Activated CD8-positive, alpha-beta T cell treated with anti-CD3 and anti-CD28 coated beads for 36 hours (primary cell): ENCODE measurements at places on chromosomes 7 and 10. TPM values are rescaled to one million over a fixed set of nuclear protein-coding genes. Genes with fewer than 3 reads are reported as not detected.

Gene PKD1L1
- 0.20 TPM for total RNA-seq

Gene FOXP2
- total RNA-seq = not detected

Gene KIF11
- 43.8 TPM for total RNA-seq

Gene METTL27
- not detected for total RNA-seq

Gene TET1
- total RNA-seq = 1.1 TPM

Gene NKX2-3
- not detected for total RNA-seq

Gene TBX20
- total RNA-seq = not detected
